ENCODE measurements at places on chromosomes 7 and 10.

DNA sequence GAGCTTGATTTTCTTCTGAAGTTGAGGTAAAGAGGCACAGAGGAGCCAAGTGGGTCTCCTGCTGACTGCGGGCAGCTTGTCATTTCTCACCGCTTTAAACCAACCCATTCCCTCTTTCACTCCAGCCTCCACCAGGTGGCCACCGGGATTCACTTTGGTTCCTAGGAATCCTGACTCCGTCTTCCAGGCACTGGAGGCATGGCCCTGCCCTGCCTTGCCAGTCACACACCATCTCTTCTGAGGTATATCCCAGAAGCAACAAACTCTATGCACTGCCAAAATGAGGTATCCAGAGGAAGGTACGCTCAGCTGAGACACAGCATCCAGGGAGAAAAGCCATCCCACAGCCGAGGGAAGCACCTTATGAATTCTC lies 280.8 kb downstream of the TNS3 start:
- no peak for DNase-seq

GRCh38 chr7:120583899-120584586 lies 273.9 kb downstream of the TSPAN12 start:
- no peak for DNase-seq

- no peak for DNase-seq
Measured at GRCh38 chr10:101939008-101939648, 95.5 kb upstream of the KCNIP2 start.

DNA sequence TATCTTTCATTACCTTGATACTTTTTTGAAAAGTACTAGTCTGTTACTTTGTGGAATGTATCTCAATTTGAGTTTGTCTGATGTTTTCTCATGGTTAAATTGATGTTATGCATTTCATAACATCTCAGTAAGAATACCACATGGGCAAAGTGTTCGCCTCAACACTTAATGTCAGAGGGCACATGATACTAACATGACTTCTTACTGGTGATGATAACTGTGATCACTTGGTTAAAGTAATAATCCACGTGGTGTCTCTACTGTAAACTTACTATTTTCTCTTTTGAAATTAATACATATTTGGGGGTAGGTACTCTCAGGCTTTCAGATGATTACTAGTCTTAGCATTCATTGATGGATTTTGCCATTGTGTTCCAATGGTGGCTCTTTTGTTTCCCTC lies 2.2 kb downstream of the SDHAF3 start:
- DNase-seq, result no peak

DNA sequence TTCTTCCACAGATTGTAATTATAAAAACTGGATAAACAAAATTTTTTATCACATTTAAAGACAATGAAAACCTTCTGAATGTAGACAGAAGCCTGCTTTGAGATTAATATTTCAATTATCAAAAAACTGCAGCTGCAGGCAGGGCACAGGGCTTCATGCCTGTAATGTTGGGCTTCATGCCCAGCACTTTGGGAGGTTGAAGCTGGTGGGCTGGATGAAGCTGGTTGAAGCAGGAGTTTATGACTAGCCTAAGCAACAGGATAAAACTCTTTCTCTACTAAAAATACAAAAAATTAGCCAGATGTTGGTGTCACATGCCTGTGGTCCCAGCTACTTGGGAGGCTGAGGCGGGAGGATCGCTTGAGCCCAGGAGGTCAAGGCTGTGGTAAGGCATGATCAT lies 41.2 kb downstream of the PDZD8 start:
- DNase-seq, result no peak

DNA sequence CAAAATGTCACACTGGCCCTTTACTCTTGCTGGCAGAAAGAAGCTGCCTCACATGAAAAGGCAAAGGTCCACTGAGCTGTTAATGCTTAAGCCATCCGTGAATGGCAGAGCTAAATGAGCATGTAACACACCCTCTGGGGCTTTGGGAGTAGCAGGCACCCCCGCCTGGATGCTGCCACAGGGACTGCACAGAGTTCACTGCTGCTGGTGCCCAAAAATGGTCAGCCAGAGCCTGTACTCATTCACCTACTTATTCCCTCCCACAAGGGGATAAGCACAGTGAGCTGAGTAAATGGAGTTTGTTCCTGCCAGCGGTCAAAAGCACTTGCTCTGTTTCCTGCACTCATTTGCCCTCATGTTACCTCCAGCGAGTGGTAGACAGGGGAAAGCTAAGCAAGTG lies 374.0 kb upstream of the STEAP1 start:
- DNase-seq, result no peak

GRCh38 chr7:148340438-148341280 lies 249.9 kb upstream of the C7orf33 start:
- DNase-seq, result no peak

GRCh38 chr10:43131906-43132305 lies 6.3 kb upstream of the CSGALNACT2 start:
- DNase-seq, result no peak

DNA sequence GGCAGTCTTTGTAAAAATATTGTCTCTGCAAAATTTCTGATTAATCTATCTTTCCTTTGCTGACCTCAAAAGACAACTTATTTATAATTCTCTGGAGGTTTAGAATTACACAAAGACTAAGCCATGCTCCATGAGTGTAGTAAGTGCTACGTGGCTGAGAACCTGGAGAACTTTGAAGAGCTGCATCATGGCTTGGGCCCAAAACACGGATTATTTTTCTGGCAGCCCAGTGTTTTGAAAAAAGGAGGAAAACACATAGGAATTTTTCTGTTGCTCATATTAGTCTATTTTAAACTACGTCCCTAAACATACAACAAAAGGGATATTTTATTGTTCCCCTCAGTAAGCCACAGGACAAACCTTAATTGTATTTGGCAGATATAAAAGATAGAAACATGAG lies 360.7 kb upstream of the MYO3A start:
- DNase-seq, result no peak

GRCh38 chr10:99765672-99766301 lies 16.7 kb upstream of the ABCC2 start:
- DNase-seq, result no peak

- no peak for DNase-seq
Measured at GRCh38 chr10:104342941-104343411, 4.7 kb upstream of the ITPRIP start.

GRCh38 chr10:93873420-93874115 lies 20.2 kb upstream of the SLC35G1 start:
- DNase-seq, result no peak

DNA sequence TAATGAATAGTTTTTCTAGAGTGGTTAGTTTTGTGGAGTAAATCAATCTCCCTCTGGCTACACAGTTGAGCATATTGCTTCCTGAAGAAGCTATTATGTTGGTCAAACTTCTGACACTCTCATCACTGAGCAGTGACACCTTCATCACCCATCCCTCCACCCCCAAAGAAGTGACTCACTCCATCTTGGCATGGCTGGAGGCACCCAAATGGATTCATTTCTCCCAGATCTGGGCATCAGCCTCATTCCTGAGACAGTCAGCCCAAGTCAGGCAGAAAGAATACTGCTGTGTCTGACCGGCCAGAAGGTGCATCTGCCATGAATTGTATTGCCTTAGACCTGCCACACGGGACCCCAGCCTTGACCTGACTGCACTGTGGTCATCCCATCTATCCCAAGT lies 117.0 kb upstream of the HABP2 start:
- no peak for DNase-seq

DNA sequence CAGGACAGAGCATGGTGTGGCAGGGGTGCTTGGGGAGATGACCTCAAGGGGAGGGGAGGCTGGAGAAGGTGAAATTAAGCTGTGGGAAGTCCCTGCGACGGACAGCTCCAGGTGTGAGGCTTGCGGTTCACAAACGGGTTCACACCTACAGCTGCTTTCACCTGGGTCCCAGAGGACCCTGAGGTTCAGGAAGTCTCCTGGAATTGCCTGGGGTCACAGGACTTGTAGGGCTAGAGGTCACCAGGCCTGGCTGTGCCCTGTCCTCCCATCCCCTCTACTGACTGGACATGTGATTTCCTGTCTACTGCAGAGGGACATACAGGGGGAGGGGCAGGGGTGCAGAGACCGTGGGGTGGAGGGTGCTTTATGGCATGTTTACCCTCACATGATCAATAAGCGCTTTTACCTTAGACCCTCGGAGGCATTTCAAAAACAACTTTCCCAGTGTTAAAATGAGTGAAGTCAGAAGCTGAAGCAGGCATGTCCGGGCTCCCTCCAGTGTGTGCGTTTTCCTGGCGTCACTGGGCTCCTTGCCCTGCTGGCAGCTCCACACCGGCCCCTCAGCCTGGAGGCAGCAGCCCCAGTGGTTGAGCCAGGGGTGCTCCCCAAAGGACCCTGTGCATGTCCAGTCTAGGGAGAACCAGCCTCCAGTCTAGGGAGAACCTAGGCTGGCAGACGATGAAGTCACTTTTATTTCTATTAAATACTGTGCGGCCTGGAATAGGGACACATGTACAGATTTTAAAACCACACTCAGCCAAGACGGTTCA lies 66.6 kb upstream of the IGFBP3 start:
- no peak for DNase-seq

DNA sequence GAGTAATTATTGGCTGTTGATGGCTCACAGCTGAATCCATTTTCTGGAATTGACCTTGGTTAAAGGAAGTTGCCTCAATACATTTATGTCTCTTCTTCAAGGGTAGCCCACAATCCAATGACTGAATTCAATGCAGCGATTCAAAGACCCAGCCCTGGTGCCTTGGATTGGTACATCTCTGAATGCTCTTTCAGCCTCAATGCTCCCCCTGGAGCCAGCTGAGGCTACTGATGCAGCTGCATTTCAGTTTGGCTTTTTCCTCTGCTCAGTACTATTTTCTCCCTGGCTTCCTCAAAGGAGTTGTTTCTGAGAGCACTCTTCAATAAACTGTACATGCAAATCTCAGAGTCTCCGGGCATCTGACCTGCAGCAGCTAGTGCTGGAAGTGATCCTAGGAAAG lies 633 bp upstream of the EBLN1 start:
- no peak for DNase-seq

DNA sequence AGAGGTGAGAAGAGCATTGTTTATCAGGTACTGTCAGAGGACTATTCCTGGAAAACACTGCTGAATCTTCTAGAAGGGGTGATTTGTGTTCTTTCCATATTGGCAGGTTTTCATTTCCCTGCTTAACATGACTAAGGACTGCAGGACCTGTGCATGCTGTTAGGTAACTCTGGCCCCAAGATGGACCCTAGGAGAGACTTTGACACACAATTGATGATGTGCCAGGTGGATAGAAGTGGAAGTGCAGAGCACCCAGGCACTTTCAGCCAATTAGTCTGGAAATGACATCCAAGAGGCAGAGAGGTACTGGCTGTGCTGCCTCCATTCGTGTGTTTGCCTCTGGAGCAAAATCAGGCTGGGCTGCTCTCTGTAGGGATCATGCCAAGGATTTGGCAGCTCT lies 496.3 kb upstream of the GALNT17 start:
- no peak for DNase-seq

DNA sequence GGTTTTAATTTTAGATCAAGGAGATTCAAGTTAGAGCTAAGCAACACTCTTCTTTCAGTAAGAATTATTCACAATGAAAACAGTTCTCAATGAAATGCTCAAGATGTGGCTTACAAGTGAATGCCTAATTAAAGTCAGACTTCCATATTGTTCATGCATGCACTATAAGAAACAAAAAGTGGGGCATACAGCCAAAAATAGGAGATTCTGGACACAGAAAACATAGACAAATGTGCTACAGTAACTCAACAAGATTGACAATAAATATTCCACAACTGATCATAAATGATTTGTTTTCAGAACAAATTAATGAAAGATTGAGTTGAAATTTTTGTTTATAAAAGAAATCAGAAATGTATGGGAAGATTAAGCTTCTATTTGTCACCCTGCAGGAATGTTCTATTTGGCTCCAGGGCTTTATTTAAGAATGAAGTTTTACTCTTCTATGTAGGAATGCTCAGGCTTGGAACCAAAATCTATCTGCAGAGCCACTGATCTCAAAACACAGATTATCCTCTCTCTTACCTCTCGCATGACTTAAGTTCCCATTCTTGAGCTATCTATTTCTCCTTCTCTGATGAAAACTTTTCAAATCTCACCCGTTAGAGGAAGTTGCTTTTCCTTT lies 89.0 kb upstream of the PIP4K2A start:
- DNase-seq, result no peak

DNA sequence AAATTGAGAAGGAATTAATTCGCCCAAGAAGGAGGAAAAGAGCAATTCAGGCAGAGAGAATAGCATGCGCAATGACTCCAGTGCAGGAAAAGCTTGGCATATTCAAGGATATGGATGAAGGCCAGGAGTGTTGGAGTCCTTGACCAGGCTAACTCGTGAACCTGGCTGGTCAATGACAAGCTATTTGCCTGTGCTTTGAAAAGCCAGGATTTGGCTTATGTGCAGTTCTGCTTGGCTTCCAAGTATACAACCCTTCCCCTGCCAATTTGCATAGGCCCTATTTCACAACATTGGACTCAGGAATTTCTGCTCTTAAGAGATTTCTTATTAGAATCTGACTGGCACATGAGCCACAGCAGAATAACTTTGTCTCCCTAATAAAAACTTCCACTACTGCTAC lies 72.3 kb upstream of the SP8 start:
- DNase-seq, result no peak

GRCh38 chr10:99689461-99689860 lies 30.2 kb downstream of the ENTPD7 start:
- DNase-seq, result no peak

DNA sequence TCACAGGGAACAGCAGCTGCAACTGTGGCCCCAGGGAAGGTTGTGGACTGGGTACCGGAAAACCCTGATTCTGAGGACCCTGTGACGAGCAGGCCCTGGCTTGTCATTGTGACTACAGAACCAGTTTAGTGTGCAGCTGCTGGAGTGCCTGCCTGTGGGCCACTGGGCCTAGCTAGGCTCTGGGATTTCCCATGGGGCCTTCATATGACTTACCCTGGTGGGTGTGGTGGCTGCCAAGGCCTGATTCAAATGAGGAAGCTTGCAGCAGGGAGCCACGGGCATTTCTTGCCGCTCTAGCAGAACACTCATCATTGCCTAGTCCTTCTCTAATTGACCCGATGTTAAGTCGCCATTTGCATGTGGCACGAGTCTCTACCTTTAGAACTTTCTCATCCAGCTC lies 14.7 kb upstream of the CAMK2G start:
- no peak for DNase-seq

DNA sequence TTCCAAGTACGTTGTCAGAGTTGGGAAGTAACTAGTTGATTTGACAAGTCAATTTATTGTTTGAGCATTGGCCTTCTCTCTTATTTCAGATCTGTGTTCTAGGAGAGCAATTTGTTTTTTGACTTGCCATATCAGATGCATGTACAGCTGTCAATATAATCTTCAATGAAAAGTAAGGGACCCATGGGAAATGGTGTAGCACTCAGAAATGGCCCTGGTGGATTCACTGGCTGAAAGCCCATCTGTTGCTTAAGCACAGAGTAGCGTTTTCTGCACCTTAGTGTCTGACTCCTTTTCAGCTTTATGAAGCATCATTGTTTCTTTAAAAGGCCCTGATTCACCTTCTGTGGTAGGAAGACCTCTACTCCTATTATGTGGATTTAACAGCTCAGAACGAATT lies 10.2 kb downstream of the GARS1 start:
- no peak for DNase-seq

DNA sequence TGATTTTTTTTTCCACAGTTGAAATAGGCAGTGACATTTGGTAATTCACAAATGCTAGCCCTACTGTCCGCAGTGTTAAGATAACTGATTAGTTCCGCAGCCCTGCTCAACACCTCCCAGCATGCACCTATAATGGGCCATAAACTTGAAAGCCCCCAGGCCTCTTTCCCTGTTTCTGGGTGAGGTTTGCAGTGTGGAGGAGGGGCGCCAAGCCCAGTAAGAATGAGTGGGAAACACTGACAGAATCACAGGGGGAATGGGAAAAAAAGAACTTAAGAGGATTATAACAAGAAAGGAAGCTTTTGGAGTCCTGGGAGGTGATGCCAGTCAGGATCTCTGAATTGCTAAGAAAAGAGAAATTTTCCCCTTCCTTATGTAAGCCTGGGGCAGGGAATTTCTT lies 39.6 kb upstream of the SP8 start:
- no peak for DNase-seq

Data from T follicular helper cell (primary cell).